Activated CD8-positive, alpha-beta memory T cell treated with anti-CD3 and anti-CD28 coated beads for 36 hours (primary cell): ENCODE measurements at places on chromosomes 13 and 19. TPM values are rescaled to one million over a fixed set of nuclear protein-coding genes. Genes with fewer than 3 reads are reported as not detected.

The PGLYRP1 gene
- total RNA-seq, result not detected

The CYP4F2 gene
- total RNA-seq, result 0.36 TPM

The MEF2B gene
- total RNA-seq, result 0.80 TPM

The ZNF418 gene
- 4.7 TPM for total RNA-seq

The TBXA2R gene
- 2.7 TPM for total RNA-seq

The GADD45B gene
- total RNA-seq, result 31.6 TPM

The APOC4 gene
- total RNA-seq, result not detected

The PSG7 gene
- total RNA-seq, result not detected

The ZBTB45 gene
- 13.8 TPM for total RNA-seq

The KLHL26 gene
- 14.3 TPM for total RNA-seq
